Stimulated activated CD8-positive, alpha-beta memory T cell treated with anti-CD3 and anti-CD28 coated beads, Interleukin-7, amount 100 ng/mL, for 4 hours (primary cell): ENCODE measurements at places on chromosomes 1 and 21.

DNA sequence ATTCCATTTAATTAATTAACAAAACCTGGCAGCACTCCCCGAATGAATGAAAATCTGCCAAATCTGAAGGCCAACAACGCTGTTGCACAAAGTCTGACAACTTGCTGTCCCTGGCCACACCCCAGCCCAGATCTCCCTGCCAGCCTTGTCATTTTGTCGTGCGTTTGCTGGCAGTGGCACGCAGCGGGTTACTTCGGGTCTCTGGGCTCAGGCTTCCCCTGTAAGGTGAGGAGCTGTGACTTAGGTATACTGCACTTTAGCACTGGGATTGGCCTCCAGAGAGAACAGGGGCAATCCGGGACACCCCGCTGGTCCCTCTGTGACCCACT, 34.3 kb upstream of the SIM2 start:
- DNase-seq = no peak

GRCh38 chr1:29808141-29808995, 572.0 kb downstream of the PTPRU start:
- no peak for DNase-seq

DNA sequence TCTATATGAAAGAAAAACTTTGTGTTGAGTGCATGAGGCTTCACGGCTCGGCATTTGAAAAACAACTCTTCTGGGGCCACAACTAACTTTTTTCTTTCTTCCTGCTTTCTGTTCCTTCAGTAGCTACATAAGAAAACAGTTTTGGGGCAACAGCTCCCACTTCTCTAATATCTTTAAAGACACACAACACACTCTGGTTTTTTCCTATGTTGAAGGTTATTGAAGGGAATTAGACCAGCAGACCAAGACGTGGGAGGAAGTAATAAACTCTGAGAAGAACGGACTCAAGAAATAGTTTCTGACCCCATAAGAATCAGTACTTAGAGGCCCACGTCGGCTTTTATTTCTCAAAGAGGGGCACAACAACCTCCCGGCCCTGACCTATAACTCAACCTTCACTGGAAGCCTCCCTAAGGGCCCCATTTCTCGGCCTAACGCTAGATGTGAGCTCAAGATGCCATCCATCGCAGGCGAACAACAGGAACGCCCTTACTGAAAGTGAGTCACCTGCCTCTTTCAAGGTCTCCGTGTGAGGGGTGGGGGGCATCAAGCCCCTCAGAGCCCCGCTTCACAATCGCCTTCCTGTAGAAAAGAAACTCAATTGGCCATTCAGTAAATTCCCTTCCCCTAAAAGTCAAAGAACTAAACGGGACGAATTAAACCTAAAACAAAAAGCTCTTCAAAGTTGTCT, 844 bp downstream of the ZMYM6 start:
- peak; percentile 27 for DNase-seq

- no peak for DNase-seq
Observed at GRCh38 chr21:28025111-28025510, 967.6 kb downstream of the LTN1 start.

DNA sequence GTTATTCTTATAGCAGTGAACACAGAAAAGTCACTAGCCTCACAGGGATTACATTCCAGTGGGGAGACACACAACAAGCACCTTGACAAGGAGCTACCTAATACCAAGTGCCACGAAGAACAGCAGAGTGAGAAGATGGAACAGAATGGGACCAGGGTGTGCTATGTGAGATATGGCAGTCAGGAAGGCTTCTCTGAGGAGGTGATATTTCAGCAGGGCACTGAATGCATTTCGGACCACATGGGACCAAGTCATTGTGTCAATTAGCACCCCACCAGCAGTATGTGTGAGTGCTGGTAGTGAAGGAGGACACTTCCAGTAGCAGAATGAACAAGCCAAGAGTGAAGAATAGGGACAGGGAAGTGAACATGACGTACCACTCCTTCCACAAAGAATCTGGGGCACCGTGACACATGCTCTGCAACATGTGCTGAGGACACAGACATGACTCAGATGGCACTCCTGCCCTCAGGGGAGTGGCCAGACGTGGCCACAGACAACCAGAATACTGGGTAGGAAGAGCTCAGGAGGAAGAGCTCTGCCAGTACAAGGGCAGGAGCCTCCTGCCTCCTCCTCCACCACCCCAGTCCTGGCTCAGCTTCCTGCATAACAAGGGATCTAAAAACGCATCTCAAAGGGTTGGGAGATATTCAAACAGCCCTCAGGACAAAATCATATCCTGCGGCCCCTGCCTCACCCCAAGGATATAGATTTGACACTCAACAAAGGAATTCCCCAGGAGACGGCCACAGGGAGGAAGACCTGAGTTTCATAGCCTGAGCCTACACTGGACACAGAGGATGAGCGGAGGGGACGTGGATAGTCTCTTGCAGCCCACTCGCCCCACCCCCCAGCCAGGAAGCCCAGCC, 102.5 kb downstream of the TRABD2B start:
- DNase-seq = no peak

- no peak for DNase-seq
Observed at GRCh38 chr1:231162970-231163829, 1.3 kb downstream of the TRIM67 start.

GRCh38 chr1:18666317-18666920, 35.8 kb downstream of the PAX7 start:
- DNase-seq = no peak

- DNase-seq = no peak
Observed at GRCh38 chr1:76867342-76868130, at the start of gene ST6GALNAC5. Gene ST6GALNAC5, plus strand, starts transcription at chr1:76867480.

DNA sequence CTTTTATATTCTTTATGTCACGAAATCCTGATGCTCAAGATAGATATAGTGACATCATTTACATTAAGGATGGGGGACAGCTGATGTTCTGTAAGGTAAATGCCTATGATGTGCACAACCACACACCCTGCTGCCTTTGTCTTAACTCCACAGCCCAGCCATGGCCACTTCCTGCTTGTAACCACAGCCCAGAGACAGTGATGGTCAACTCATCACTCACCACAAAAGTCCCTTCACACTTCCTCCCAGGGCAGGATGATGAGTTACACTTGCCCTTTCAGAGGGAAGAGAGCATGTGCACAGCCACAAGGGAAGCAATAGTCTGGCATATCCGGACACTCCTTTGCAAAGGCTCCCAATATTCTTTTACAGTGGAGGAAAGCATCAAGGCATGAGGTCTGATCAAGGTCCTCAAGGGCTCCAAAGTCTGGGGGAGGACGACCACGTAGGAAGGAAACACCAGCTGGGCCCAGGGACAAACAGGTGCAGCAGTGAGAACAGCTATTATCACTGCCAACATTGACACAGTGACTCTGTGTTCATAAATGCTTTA, 53.8 kb downstream of the PLPP3 start:
- no peak for DNase-seq

DNA sequence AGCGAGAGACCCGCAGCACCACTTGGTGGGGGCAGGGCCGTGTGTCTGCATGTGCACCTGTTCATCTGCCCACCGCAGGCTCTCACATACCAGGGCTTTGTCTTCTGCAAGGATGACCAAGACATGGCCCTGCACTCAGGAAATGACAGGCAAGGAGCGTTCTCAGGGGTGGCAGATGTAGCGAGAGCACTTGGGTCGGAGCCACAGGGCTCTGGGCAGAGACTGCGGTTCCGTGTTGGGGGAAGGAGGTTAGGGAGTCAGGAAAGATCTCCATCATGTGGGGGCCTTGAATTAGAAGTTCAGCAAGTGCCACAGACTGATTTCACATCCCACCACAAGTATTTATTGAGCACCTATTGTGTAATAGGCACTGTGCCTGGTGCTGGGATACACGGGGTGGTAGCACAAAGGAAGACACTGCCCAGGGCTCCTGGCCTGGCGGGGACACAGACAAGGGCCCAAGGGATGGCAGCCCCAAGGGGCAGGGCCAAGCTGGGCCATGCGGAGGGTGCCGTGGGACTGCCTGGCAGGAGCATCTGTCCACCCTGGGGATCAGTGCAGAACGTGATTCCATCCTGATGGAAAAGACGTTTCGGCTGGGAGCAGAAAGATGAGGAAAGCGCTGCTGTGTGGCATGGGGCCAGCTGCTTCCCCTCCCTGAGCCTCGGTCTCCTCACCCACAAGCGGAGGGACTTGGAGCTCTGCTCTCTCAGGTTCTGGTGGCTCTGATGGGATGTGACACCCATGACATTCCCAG, 11.4 kb upstream of the SPSB1 start:
- no peak for DNase-seq

DNA sequence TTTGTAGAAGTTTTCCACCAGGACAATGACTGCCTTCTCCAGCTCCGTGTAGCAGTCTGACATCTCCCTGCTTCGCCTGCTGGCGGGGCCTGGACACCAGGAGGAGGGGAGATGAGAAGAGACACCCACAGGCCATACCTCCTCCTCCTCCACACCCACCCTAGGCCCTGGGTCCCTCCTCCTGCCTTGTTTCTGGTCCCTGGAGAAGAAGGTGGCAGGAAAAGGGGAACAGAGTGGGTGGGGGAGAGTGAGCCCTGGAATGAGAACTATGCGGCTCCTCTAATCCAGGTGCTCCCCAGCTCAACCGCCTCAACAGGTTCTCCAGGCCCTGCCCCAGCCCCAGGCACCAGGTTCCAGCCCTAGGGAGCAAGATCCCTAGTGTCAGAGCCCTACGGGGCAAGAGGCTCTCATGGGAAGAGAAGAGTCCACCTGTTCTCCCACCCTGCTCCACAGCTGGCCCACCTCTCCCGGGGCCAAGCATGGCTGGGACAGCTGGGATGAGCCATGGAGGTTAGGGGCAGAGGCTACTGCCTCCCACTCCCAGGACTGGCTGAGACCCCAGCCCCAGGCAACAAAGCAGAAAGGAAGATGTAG, 4.8 kb downstream of the S100A16 start:
- no peak for DNase-seq

DNA sequence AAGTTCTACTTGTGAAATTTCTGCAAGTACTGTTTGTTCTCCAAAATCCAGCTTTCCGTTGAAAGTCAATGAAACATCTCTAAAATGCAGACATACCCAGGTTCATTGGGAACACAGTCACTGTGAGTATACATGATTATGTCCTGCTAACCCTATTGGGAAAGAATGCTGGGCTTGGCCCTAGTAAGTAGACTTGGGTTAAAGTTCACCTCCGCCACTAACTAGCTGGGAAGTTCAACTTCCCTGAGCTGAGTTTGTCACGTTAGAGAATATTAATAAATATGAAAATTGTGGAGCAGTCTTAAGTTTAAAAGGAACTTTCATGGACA, 10.5 kb upstream of the PGD start:
- no peak for DNase-seq

DNA sequence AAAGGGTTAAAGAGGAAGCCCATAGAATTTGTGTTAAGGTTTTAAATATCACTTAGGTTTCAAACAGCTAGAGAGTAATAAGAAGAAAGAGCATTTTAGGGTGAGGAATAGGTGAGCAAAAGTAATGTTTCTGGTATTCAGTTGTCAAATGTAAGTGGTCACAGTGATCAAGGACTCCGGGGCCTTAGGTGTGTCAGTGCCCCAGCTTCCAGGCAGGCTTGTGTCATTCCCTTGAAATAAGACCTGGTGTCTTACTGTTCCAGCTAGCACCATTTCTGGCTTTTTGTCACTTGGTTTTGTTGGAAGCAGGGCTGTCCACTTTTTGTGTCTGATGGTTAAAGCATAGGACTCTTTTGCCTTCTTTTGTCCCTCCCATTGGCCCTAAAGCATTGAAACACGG, 69.6 kb downstream of the DYRK1A start:
- DNase-seq = no peak

DNA sequence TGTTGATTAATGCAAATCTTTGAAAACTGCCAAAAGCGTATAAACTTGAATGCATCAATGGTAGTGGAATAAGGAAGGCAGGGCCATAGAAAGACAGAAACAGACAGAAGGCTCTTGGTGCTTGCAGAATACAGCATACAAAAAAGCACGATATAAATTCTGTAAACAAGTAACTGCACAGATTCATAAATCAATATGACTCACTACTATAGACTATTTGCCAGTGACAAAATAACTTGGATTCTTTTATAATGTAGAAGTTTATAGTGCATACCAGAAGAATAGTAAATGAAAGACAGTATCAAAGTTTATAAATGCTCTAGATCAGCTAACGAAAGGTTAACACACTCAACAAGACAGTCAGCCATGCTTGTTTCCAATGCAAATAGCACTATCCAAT, 349.6 kb downstream of the PTBP2 start:
- no peak for DNase-seq

DNA sequence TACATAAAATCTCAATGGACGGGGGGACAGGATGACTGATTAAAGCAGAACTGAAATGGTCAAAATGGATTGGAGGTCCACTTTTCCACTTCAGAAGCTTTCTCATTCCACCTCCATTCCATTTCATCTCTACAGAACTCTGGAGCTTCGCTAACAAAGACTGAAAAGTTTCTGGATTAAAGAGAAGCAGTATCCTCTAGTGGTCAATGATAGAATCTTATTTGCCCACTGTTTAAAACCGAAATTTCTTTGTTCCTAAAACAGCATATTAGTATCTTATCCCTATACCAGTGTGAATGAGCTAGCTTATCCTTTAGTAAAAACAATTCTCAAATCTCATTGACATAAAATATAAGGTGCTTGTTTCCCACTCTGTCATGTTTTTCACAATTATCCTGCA, 890.6 kb downstream of the KCNT2 start:
- no peak for DNase-seq

- DNase-seq = no peak
Observed at GRCh38 chr1:195714248-195714647, 894.0 kb downstream of the KCNT2 start.

GRCh38 chr1:16617778-16618580, 4.6 kb upstream of the NBPF1 start:
- DNase-seq = no peak

DNA sequence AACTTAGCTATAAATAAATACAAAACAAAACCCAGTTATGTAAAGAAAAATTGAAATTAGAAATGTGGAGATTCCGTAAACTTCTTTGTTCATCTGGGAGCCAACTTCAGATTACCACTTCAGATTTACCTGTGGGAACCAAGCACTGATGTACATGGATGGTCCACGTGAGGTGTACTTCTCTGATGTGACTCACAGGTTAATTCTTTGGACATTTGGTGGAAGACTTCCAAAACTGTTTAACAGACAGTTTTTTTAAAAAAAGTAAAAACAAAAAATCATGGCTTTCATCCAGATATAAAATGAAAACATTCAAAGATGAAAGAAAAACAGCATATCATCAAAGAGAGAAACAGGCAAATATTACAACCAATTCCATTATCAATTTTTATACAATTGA, 92.0 kb downstream of the MAST2 start:
- DNase-seq = no peak

- DNase-seq = no peak
Observed at GRCh38 chr21:40208206-40208947, 341.1 kb downstream of the PCP4 start.

- no peak for DNase-seq
Observed at GRCh38 chr1:111474106-111474505, 322 bp downstream of the C1orf162 start.

- DNase-seq = no peak
Observed at GRCh38 chr1:118243269-118243668, 58.2 kb upstream of the SPAG17 start.

GRCh38 chr1:57311006-57311405, 112.9 kb downstream of the DAB1 start:
- DNase-seq = no peak

- no peak for DNase-seq
Observed at GRCh38 chr1:117803318-117803717, 126.1 kb downstream of the GDAP2 start.

GRCh38 chr1:192545896-192546521, 29.6 kb upstream of the RGS1 start:
- DNase-seq = no peak

- DNase-seq = no peak
Observed at GRCh38 chr1:87869567-87869966, 540.9 kb downstream of the LMO4 start.

- no peak for DNase-seq
Observed at GRCh38 chr1:50851034-50851433, 109.0 kb downstream of the FAF1 start.

GRCh38 chr1:88462488-88463261, 221.4 kb upstream of the PKN2 start:
- DNase-seq = no peak
